GM13976 (cell line): ENCODE measurements at places on chromosomes 2 and 18.

- DNase-seq = no peak
Observed at GRCh38 chr2:28650266-28650584, 101.4 kb upstream of the PPP1CB start.

- DNase-seq = no peak
Observed at GRCh38 chr2:43553341-43553855, 42.4 kb downstream of the THADA start.

DNA sequence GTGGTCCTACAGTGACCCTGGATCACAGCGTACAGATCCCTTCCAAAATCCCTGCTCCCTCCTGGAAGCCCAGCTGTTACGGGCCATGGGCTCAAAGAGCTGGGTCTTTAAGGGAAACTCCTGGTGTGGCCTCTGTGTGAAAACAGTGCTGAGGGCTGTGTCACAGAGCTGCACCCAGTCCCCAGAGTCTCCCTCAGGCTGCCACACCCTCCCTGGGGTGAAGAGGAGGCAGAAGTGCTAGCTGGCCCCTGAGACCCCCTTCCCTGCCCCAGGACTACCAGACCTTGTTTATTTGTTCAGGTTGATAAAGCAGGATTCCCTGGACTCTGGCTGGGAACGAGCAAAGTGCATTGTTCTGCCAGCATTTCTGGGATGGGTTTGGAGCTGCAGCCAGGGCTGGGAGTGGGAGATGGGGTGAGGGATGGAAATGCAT lies 7.7 kb downstream of the ATOH8 start:
- DNase-seq = no peak

DNA sequence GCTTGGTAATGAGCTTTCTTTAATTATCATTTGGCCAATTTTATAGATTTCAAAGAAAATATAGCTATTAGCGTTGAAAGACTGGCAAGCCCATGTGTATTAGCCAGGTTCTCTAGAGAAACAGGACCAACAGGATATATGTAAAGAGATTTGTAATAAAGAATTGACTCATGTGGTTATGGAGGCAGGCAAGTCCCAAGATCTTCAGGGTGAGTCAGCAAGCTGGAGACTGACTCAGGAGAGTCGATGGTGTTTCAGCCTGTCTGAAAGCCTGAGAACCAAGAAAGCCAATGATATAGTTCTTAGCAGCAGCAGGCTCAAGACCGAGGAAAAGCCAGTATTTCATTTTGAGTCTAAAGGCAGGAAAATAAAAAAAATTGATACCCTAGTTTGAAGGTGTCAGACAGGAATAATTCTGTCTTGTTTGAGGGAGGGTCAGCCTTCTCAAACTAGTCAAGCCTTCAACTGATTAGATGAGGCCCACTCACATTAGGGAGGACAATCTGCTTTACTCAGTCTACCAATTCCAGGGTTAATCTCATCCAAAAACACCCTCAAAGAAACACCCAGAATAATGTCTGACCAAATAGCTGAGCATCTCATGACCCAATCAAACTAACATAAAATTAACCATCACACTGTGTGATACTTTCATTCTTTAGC lies 78.3 kb upstream of the CRIM1 start:
- no peak for DNase-seq

DNA sequence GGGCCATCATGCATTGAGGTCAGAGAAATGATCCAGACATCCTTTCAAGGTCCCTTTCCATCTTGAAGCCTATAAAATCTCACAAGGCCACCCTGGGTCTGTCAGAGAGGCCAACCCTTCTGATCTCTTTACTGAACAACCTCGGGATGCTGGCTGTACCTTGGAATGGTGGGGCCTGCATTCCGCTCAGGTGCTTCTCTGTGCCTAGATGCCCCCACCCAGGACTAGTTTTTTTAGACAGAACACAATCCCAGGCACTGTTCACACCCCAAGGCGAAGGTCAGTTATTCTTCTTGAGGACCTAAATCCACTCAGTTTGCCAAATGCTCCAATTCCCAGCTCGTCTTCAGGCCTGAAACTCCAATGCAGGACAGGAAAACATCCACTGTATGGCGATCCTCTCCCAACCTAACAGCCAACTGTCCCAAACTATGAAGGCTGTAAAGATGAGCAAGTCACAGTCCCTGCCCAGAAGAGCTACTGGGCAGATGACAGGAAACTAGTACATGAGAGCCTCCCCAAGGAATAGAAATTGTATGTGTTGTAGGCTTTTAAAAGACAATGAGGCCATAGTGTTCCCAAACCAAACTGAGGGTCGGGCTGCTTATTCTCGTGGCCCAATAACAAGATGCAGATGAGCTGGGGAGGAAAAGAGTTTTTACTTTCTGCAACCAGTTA lies 154.4 kb upstream of the ACAA2 start:
- DNase-seq = no peak

DNA sequence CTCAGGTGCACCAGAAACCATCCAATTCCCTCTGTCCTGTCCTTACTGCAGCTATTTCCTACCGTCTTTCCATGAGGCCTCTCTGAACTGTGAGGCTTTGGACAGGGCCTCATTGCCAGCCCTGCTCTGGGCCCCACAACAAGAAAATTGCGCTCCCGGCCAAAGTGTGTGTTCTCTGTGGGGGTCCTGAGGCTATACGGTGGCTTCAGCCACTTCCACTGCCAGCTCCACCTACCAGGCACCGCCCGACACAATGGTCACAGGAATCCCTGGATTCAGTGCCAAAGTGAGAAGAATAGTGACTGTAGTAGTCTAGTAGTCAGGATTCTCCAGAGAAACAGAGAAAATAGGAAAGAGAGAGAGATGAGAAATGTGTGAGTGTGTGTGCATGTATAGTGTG lies 140.2 kb downstream of the IRS1 start:
- no peak for DNase-seq

DNA sequence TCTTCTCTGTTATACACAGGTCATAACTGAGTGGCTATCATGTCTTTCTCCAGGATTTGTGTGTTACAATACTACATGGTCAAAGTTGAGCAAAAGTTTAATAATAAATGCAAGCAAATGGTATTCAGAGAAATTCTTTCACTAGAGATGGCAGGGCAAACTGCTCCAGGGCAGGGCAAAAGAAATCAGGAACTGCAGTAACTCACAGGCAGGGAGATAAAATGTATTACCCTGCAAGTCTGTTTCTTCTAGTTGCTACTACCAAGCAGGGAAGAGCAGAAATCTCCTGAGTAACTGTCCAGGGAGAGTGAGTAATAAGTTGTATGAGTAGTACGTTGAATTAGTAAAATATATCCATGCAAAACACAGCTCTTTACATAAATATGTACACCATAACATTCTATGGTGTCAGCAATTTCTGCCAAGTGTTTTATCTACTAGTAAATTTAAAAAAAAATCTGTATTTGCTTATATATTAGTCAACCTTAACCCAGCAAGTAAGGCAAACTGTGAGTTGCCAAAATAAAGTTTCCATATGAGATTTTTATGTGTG lies 404.1 kb downstream of the ZEB2 start:
- DNase-seq = no peak

GRCh38 chr2:10028407-10028987 lies 14.9 kb upstream of the KLF11 start:
- DNase-seq = no peak

- no peak for DNase-seq
Observed at GRCh38 chr2:207042841-207043240, 103.5 kb downstream of the CPO start.

DNA sequence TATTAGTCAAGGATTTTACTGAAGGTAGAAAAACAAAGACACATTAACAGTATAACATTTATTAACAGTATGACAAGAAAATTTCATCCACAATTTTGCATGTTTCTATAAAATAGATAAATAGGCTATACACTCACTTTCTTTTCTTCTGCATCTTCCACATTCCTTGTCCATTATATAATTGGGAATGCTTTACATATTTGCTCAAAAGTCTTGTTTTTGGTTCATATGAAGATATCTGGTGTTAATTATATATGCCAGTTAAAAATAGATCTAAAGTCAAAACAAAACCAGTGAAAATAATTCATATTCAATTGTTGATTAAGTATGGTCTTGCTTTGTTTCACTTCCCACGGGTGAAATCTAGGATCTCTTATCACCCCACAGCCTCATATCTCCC lies 53.4 kb downstream of the SERPINB7 start:
- DNase-seq = no peak

DNA sequence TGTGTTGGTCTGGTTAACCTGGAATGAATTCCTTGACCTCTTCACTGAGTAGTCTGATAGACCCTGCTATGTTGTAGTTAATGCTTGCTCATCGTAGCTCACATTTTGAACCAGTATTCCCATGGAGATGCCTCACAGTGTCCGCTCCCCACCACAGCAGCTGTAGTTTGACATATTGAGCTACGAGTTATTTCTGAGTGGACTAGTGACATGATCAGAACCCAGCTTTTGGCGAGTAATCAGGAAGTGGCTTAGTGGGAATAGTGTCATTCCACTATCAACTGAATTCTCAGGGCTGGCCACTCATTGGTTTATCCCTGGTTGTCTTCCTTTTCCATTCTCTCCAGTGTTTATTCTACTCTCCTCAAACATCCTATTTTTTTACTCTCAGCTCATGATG lies 102.7 kb downstream of the MYO1B start:
- no peak for DNase-seq

- DNase-seq = no peak
Observed at GRCh38 chr2:10000541-10000940, 42.8 kb upstream of the KLF11 start.

DNA sequence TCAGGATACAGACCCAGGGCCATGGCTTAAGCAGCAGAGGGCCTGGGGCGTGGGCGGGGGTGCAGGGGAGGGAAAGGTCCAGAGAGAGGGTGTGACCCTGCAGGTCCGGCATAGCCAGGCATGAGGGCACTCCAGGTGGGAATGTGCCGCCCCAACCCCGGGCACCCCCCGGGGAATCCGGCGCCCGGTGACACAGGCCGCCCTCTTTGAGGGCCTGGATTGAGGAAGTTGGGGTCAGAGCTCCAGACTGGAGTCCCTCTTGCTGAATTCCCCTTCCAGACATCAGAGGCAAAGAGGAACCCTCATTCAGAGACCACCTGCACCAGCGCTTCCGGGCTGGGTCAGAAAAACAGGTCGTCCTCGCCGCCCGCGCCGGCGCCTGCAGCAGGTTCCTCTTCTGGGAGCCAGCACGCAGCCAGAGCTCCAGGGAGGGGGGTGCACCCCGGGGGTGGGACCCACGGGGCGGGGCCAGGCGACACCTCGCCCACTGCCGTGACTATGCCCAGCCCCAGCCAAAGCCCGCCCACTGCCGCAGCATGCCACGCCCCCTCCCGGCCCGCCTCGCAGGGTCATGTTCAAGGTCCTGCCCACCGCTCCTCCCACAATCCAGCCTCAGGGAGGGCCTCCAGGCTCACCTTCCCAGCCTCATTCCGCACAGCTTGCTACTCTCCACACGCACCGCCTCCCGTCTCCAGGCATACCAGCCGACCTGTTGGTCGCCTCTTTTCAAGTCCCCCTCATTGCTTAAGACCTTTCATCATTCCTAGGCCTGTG lies 98.3 kb upstream of the ID2 start:
- peak; percentile 98 for DNase-seq

- peak; percentile 31 for DNase-seq
Observed at GRCh38 chr18:31438402-31438801, 9.1 kb upstream of the DSG3 start.

- no peak for DNase-seq
Observed at GRCh38 chr2:227728035-227728434, at the start of gene SCYGR7. SCYGR7 (plus strand) TSS chr2:227728335; CDS start chr2:227728335, 0 bp downstream.

DNA sequence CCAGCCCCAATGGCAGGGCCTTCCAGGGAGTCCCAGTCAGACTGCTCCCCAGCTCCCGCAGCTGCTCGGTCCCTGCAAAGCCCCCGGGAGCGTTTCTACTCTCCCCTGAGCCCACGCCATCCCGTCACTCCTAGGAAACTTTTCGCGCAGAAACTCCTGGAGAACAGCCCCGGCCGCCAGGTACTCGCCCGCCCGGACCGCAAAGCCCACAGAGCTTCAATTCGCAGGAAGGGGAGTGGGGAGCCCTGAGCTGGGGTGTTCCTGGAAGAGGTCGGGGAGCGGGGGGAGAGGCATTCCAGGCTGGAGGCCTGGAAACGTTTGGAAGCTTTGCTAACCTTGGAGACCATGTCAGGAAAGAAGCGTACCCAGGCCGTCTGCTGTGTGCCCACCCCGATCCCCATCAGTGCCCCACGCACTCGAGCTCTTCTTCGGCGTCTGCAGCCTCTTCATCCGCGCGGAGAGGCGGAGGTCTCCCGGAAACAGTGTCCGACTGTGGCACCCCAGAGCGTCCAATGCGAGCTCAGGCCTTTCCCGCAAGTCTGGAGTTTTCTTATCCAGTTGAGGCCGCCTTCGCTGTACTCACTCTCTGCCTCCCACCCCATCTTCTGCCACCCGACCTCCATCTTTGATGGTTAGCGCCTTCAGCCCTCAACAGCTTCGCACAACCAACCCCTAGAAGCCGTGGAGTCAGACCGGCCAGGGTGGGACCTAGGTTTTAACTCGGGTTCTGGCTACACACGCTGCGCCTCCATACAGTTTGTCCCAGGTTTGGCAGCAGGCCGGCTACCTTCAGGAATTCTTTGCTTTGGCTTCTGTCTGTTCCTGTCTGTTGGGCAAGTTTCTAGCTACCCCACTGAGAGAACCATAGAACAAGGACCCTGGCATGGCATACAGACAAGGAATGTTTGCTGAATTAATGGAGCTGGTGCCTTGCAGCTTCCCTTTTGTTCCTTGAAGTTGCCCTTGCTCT lies 3.7 kb downstream of the PCGF1 start:
- no peak for DNase-seq

- DNase-seq = no peak
Observed at GRCh38 chr2:45496869-45497268, 114.2 kb downstream of the SRBD1 start.

DNA sequence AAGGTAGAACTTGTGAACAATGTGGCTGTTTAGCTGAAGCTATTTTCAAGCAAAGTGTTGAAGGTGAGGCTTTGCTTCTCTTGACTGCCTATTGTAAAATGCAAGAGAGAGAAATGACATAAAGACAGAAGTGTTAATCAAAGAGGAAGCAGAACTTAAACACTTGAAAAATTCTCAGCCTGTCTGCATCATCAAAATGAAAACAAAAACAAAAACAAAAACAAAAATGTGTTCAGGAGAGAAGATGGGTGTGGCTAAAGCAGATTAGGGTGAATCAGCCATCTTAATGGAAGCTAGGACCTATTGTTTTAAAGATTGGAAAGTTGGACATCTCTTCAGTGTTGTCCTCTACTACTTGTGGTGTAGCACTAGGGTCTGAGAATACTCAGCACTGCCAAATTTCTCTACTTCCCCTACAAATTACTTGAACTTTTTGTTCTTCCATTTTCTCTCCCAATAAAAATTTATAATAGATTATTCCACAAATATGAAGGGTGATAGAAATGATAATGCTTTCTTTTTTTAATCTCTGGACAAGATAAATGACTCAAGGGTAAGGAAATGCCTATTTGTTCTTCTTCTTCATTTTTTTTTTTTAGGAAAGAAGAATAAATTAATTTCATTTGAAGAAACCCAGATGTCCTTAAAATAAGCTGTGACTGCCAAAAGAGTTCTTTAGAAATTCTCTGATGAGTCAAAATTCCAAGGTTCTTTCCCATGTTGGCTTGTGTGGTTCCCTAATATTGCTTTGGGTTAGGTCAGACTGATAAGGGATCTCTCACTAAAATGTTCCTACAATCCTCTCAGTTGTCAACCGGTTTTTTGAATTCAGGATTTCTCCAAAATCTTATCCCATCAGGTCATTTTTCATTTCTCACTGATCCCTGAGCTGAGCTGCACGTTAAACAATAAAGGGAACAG lies 571.2 kb upstream of the ZEB2 start:
- no peak for DNase-seq
